ENCODE measurements at places on chromosomes 1 and 21.

- no peak for DNase-seq
These were observed 44.0 kb upstream of the HSD3B1 start for GRCh38 chr1:119462964-119463363.

GRCh38 chr21:43728467-43729390 lies 9.8 kb downstream of the PDXK start:
- DNase-seq, result peak; percentile 96

DNA sequence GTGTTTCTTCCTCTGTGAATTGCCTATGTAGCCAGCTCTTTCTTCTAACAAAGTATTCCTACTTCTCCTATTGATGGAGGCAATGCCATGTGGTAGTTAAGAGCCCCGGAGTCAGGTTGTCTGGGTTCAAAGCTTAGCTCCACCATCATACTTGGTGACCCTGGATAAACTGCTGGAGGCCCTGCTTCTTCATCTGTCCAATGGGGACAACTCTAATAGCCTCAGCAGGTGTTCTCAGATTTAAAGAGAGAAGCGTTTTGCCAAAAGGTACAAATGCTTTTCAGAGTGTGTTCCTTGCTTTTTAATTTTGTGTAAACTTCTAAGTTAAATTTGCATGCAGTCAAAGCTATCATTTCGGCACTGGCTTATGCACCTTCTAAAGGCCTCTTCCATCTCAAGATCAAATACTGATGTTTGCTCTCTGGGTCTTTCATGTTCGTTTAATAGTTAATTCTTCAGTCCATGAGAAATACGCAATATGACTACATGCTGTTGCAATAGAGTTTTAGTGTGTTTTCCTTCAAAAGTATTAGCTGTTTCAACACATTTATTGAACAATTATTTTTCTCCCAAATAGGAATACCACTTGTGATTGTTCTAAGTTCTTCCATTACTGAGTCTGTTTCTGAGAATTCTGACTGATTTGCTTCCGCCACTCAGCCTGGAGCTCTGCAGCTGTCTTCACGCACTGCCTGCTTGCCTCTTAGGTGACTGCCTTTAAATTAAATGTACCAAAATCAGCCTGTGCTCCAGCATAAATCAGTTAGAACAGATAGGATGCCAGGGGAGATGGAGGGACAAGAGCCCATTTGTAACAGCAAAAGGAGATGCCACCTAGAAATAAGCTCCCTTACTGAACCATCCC lies 75.6 kb downstream of the CAPZB start:
- no peak for DNase-seq

- no peak for DNase-seq
These were observed 62.4 kb downstream of the PTPRC start for GRCh38 chr1:198701250-198701649.

- DNase-seq, result no peak
These were observed 33.3 kb upstream of the COL18A1 start for GRCh38 chr21:45371655-45372054.

DNA sequence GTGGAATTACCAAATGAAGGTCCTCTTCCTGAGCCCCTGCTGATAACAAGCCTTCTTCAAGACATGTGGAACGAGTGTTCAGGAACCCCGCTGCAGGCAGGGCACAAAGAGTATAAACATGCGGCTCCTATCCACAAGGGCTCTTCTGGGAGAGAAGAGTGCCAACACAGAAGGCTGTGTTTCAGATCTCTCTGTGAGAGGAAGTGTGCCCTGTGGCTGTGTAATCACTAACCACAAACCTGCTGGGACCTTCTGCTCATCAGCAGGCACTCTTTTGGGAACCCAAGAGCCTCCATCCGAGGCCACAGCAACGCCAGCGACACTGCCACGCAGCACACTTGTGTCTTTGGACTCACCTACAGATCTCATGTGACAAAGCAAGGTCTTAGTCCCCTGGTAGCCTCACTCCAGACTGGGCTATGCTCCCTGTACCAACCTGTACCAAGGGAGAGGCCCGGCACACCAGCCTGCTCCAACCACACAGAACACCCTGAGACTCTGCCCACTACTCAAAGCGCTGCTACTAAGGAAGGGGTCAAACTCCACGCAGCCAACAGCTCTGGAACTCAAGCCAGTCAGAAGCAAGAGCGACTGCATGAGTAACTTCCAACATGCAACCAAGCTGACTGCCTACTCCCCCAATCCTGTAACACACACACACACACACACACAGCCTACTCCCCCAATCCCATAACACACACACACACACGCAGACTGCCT lies 7.8 kb downstream of the PTTG1IP start:
- no peak for DNase-seq

- DNase-seq, result no peak
These were observed 382.1 kb downstream of the BRINP3 start for GRCh38 chr1:190095596-190095995.

- DNase-seq, result peak; percentile 28
These were observed 543 bp upstream of the MARK1 start for GRCh38 chr1:220527279-220527907.

DNA sequence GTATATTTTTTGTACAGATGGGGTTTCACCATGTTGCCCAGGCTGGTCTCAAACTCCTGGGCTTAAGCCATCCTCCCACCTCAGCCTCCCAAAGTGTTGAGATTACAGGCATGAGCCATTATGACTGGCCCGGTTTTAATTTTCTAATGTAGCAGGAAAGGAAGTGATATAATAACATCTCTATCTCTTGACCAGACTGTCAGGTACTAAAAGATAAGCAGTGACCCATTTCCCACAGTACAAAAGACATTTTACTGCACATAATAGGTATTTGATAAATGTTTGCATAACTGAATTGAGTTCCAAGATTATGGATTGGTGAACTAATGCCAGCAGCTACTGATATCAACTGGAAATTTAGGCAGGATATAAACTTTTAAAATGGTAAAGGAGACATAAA lies 4.0 kb downstream of the NVL start:
- DNase-seq, result no peak

GRCh38 chr1:230710543-230710904 lies 3.4 kb downstream of the AGT start:
- no peak for DNase-seq

DNA sequence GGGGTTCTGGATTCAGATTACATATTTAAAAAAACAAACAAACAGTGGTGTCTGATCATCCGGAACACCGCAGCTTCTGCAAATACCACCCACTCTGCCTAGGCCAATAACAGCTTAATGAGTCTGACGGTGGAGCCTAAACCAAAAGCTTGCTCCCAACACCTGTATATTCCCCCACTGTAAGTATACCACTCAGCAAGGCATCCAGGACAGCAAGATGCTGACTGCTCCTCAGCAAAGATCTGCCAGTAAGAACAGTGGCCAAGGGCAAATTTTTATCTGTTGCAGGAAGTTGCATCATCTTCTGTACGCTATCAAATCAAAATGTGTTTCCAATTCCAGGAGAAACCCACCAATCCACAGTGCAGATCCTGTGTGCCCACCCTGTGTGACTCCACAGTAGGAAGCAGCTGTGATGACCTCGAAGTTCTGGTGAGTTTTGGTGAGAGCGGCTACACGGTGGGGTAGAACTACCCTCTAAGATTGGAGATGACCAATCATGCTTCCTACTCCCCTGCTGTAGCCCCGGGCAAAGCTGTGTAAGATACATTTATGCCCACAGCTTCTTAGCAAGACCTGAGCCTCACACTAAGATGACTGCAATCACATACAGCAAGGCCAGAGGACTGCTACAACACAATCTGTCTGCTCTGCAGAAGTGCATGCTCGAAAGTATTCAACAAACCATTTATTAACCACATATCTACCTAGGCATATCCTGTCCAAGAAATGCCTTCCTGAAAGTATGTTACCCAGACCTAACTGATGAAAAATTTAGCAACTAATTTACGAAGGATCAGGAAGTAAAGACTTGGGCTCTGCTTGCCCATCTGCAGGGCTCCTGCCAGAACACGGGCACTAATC lies 30.5 kb downstream of the SIPA1L2 start:
- peak; percentile 66 for DNase-seq

DNA sequence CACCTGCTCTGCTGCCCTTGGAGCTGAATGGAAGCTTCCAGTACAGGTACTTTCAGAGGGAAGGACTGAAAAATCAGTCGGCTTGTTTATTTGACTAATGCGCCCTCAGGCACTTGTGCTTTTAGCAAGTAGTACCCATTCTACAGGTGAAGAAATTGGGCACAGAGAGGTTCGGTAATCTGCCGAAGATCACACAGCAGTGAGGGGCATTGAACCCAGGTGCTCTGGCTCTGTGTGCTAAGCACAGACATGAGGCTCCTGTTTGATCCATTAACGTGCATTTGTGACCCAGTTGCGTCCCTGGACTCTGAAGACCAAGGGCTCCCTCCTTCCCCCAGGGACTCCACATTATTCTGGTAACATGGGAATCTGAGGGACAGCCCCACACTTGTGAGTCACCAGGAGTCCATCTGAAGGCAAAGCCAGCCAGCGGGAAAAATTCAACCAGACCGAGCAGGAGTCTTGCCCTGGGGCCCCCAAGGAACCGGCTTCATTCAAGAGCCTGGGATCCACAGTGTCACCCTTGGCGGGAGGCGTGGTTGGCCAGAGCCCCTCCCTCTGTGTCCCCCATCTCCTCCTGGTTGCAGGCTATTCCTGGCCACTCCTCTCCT lies 192.4 kb upstream of the ARHGEF16 start:
- DNase-seq, result no peak

DNA sequence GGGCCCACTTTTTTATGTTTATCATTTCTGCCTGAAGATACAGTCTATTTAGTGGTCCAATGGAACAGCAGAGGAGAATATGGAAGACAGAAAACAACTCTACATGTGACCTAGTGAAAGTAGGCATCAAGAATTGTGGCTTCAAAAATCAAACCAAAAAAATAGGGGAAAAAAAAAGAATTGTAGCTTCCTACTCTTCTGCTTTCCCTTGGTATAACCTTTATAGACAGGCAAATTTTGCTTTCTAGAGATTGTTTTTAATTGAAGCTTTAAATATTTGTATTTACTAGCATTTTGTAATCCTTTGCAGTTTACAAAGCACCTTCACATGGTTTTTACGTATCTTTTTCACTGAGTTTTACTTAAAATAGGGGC lies 14.3 kb downstream of the PDIK1L start:
- DNase-seq, result no peak

- no peak for DNase-seq
These were observed 6.1 kb downstream of the TNFRSF25 start for GRCh38 chr1:6459850-6460265.

- DNase-seq, result peak; percentile 45
These were observed 45.5 kb downstream of the SNRPE start for GRCh38 chr1:203906932-203907331.

DNA sequence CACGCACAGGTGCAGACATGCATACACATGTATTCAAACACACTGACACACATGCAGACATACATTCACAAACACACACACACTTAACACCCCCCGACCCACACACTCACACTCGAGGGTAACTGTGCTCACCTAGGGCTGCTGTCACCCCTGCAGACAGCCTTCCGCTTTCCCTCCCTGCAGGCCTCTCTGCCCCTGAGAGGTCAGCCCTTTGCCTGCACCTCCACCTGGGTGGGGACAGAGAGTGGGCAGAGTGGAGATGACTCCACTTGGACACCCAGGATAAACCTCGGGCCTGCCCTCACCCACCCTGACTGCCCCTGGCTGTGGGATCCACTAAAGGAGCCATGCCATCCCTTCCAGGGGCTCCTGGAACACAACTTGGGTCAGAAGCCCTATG lies 264.3 kb downstream of the PTPRU start:
- DNase-seq, result no peak

GRCh38 chr1:22197644-22198043 lies 54.7 kb upstream of the WNT4 start:
- no peak for DNase-seq

- DNase-seq, result no peak
These were observed 324.9 kb upstream of the NFIA start for GRCh38 chr1:60757485-60757884.

GRCh38 chr1:45880930-45881329 lies 77.5 kb downstream of the MAST2 start:
- no peak for DNase-seq

GRCh38 chr1:156689953-156690674 lies 12.9 kb upstream of the NES start:
- no peak for DNase-seq

DNA sequence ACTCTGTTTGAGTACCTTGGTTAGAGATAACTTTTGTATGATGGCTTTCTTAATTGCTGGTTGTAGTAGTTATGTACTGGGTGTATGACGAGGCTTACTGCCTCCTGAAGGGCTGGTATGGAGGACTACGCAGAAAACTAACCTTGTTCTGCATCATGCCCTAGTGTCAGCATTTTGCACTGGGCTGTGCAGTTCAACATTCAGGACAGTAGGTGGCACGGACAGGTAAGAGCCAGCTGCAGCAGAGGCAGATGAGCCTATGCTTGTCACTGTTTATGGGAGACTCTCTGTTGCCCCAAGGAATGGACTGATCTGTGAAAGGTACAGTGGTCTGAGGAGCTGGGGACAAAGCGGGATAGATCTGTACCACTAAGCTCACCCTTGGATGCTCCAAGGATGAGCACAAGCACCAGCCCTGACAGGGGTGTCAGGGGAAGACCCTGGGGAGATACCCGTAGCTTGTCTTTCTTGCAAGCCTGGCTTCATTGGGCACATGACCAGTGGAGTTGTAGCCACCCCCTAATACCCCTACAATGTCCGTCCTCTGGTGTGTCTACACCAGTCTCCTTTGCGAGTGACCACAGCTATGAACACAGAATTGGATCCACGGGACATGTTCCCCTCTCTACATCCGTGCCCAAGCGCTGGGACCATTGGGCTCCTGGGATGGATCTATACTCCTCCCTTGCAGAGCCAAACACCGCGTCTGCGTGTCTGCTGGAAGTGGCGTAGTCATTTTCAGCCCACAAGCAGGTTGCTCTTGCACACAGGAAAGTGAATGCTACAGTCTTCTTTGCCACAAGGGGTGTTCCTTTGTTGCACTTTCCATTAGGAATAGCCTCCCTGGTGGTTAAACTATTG lies 51.1 kb upstream of the CFHR3 start:
- DNase-seq, result peak; percentile 66

- DNase-seq, result no peak
These were observed 149.7 kb downstream of the LYPLAL1 start for GRCh38 chr1:219323426-219323825.

- no peak for DNase-seq
These were observed 4.9 kb upstream of the OMA1 start for GRCh38 chr1:58551186-58552140.

- no peak for DNase-seq
These were observed 541.3 kb downstream of the PTBP2 start for GRCh38 chr1:97262842-97263241.

Measured in A673 (cell line).